ENCODE measurements at places on chromosomes 6 and 20. TPM values are rescaled to one million over a fixed set of nuclear protein-coding genes. Genes with fewer than 3 reads are reported as not detected.
A peak's percentile ranks its signal among the peaks of the same experiment; 100 is the strongest.

GRCh38 chr20:25083141-25083772, 1.3 kb upstream of the VSX1 start:
- H3K36me3 ChIP-seq = no peaks in the 10 kb centered on the region
- DNase-seq = no peak
- peaks cover 59% of the 10 kb centered on the region for H3K27me3 ChIP-seq

- no peak for DNase-seq
- no peaks in the 10 kb centered on the region for H3K36me3 ChIP-seq
- H3K4me3 ChIP-seq = no peak overlapping the region
- no peaks in the 10 kb centered on the region for H3K4me1 ChIP-seq
- no peak overlapping the region for H3K27ac ChIP-seq
These were observed 1.4 kb downstream of the DEFB132 start for GRCh38 chr20:258963-259362.

DNA sequence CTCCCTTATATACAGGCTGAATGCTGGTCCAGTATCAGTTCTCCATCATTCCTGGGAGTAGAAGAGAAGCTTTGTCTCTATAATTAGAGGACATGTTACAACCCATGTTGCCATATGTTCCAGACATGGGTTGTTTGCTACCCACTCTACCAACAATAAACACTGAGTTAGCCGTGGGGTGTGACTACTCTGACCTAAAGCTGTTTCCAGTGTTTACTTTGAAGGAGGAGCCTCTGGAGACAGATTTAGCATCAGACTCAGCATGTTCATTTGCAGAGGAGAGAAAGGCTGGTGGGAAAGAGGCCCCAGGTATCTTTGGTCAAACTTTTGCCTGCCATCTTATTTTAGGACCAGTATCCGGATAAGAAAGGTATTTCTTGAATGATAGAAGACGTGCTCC, 157.9 kb upstream of the SNX9 start:
- H3K27ac ChIP-seq = no peak overlapping the region
- no peak overlapping the region for H3K4me3 ChIP-seq
- no peaks in the 10 kb centered on the region for H3K27me3 ChIP-seq
- no peak for DNase-seq

- H3K4me3 ChIP-seq = no peak overlapping the region
- no peak overlapping the region for H3K27ac ChIP-seq
- H3K36me3 ChIP-seq = no peaks in the 10 kb centered on the region
- H3K4me1 ChIP-seq = no peaks in the 10 kb centered on the region
These were observed 7.7 kb downstream of the GABRR1 start for GRCh38 chr6:89209457-89209856.

DNA sequence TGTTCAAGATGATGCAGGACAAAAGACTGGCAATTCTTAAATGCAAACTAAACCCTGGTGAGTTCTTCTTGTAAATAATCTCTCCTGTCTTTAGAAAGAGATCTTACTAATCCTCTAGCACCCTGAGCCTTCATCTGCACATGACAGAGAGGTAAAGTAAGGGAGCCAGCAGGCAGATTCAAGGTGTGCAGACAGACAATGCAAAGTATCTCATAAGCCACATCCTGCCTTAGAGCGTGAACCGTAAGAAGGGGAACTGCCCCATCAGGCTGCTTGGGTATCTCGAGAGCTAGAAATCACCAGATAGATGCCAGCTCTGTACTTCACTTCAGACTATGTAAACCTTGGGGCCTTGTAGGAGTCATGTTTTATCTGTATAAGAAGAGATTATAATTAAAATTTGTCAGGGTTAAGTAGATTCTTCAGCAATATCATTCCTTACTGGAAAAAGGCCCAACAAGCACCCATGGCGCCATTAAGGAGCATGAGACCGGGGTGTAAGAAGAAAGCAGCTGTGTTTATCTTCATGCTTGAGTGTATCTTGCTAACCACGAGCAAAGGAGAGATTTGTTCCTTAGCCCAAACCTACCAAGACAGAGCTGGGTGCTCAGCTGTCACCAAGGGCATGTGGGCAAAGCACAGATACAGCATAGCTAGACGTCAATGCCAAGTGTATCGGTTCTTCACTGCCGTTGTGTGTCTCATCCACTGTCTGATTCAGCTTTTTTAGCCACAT, 24.4 kb downstream of the CNR1 start:
- no peak for DNase-seq
- H3K4me3 ChIP-seq = no peak overlapping the region
- no peak overlapping the region for H3K27ac ChIP-seq
- H3K4me1 ChIP-seq = no peaks in the 10 kb centered on the region
- no peaks in the 10 kb centered on the region for H3K27me3 ChIP-seq

- no peaks in the 10 kb centered on the region for H3K4me1 ChIP-seq
- no peaks in the 10 kb centered on the region for H3K36me3 ChIP-seq
- no peak for DNase-seq
- H3K27ac ChIP-seq = no peak overlapping the region
These were observed 30.7 kb downstream of the HUS1B start for GRCh38 chr6:626236-626635.

DNA sequence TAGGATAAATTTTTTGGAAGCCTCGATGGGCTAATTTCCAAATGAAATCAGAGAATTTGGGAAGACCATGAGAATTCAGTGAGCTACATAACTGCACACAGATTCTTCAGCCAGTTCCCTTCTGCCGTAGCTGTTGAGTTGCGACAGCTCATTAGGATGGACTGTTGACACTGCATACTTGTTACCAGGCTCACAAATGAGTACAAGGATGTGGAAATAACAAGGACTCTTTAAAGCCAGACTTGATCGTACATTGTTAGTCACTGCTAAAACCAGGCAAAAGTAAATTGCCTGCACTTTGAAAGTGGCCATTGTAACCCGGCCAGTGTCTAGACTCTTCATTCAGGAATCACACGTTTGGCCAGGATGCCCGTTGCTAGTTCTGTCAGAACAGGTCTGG, 37.0 kb downstream of the NDUFAF5 start:
- no peak overlapping the region for H3K27ac ChIP-seq
- H3K4me1 ChIP-seq = no peaks in the 10 kb centered on the region
- H3K36me3 ChIP-seq = no peaks in the 10 kb centered on the region
- no peaks in the 10 kb centered on the region for H3K27me3 ChIP-seq
- DNase-seq = no peak
- H3K4me3 ChIP-seq = no peak overlapping the region

DNA sequence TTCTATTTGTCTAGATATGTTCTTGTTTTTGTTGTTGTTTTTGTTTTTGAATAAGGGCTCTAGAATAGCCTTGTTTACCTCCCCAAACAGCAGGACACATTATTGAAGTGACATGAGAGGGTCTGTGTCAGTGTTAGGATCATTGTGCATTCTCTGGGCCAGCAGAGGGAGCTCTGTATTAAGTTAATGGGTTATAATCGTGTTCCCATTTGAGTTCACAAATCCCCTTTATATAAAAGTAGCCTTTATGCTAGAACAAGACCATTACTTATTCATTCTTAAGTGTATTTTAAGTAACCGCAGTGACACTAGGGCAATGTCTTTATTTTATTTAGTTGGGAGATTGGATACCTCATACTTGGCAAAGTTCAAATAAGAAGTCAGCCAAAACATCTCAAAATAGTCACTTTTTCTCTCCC, 44.8 kb downstream of the STK4 start:
- peak; percentile 75 for DNase-seq
- H3K36me3 ChIP-seq = peaks cover 2% of the 10 kb centered on the region

- DNase-seq = peak; percentile 48
- no peak overlapping the region for H3K27ac ChIP-seq
- H3K4me1 ChIP-seq = no peaks in the 10 kb centered on the region
- no peaks in the 10 kb centered on the region for H3K27me3 ChIP-seq
These were observed 103.2 kb upstream of the BEND6 start for GRCh38 chr6:56851541-56852259.

GRCh38 chr6:160260367-160260766, 1.7 kb upstream of the SLC22A2 start:
- no peaks in the 10 kb centered on the region for H3K27me3 ChIP-seq
- DNase-seq = no peak
- peaks cover 19% of the 10 kb centered on the region for H3K4me1 ChIP-seq
- H3K4me3 ChIP-seq = no peak overlapping the region
- H3K36me3 ChIP-seq = no peaks in the 10 kb centered on the region

- DNase-seq = no peak
- H3K4me1 ChIP-seq = no peaks in the 10 kb centered on the region
- no peak overlapping the region for H3K27ac ChIP-seq
- no peaks in the 10 kb centered on the region for H3K27me3 ChIP-seq
- H3K4me3 ChIP-seq = no peak overlapping the region
- H3K36me3 ChIP-seq = no peaks in the 10 kb centered on the region
These were observed 243.4 kb upstream of the KCNG1 start for GRCh38 chr20:51266353-51266752.

- H3K36me3 ChIP-seq = no peaks in the 10 kb centered on the region
- no peak overlapping the region for H3K4me3 ChIP-seq
- no peak overlapping the region for H3K27ac ChIP-seq
- no peak for DNase-seq
- no peaks in the 10 kb centered on the region for H3K27me3 ChIP-seq
These were observed 2.6 kb downstream of the RAB44 start for GRCh38 chr6:36700071-36700812.

GRCh38 chr6:34385793-34386195, 6.7 kb downstream of the NUDT3 start:
- no peaks in the 10 kb centered on the region for H3K36me3 ChIP-seq
- no peak for DNase-seq
- H3K4me3 ChIP-seq = no peak overlapping the region

GRCh38 chr6:142297605-142297995, 4.2 kb upstream of the ADGRG6 start:
- H3K36me3 ChIP-seq = no peaks in the 10 kb centered on the region
- H3K4me1 ChIP-seq = no peaks in the 10 kb centered on the region
- H3K27ac ChIP-seq = no peak overlapping the region
- H3K27me3 ChIP-seq = no peaks in the 10 kb centered on the region
- no peak for DNase-seq

- no peak overlapping the region for H3K4me3 ChIP-seq
- no peaks in the 10 kb centered on the region for H3K27me3 ChIP-seq
- no peaks in the 10 kb centered on the region for H3K4me1 ChIP-seq
- H3K27ac ChIP-seq = no peak overlapping the region
- H3K36me3 ChIP-seq = peaks cover 4% of the 10 kb centered on the region
- no peak for DNase-seq
These were observed 25.2 kb downstream of the TBPL1 start for GRCh38 chr6:133977983-133978895.

- no peak for DNase-seq
- no peaks in the 10 kb centered on the region for H3K36me3 ChIP-seq
- no peaks in the 10 kb centered on the region for H3K27me3 ChIP-seq
- H3K4me1 ChIP-seq = no peaks in the 10 kb centered on the region
- H3K4me3 ChIP-seq = no peak overlapping the region
These were observed 188.2 kb downstream of the TPBG start for GRCh38 chr6:82551831-82552230.

DNA sequence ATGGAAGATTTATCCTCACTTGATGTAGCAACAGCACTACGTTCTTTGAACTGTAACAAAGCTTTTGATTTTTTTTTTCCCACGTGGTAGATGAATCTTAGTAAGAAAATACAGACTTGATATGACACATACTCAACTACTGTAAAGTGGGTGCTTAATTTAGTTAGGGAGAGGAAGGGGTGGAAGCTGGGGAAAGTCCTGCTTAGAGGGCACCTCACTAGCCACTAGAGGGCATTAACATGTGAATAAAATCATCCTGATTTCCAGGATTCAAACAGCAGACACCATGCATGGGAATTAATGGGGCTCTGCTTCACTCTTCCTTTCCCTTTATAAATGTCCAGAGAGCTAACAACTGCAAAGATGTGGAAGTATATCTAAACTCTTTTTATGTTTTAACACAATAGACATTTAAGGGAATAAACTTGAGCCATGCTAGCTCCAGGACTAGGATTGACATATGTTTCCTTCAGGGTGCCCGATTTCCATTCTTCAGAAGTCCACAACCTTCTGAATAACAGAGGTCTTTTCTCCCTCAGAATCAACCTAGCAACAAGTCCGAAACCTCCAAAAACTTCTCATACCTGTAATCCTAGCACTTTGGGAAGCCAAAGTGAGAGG, 250.1 kb downstream of the ATXN1 start:
- no peak overlapping the region for H3K27ac ChIP-seq
- DNase-seq = no peak
- peaks cover 12% of the 10 kb centered on the region for H3K4me1 ChIP-seq
- H3K36me3 ChIP-seq = no peaks in the 10 kb centered on the region
- no peaks in the 10 kb centered on the region for H3K27me3 ChIP-seq
- no peak overlapping the region for H3K4me3 ChIP-seq

DNA sequence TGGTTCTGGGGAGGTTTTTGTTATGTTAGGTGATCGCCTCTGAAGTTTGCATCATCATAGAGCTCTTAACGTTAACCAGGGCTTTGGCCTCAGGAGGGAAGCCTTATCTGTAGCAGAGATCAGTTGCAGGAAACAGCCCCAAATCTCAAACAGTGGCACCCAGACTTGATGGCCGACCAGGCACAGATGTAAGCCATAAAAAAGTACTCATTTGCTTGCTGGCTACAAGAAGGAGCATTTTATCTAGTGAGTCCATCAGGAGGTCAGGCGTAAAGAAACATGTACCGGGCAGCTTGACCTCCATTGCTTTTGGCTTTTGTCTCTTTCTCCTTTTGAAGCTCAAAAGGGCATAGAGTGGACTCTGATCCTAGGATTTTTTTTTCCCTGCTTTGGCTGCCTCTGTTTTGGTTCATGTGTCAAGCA, 122.3 kb downstream of the CCDC170 start:
- DNase-seq = no peak
- no peak overlapping the region for H3K27ac ChIP-seq
- H3K27me3 ChIP-seq = no peaks in the 10 kb centered on the region
- H3K4me1 ChIP-seq = no peaks in the 10 kb centered on the region

DNA sequence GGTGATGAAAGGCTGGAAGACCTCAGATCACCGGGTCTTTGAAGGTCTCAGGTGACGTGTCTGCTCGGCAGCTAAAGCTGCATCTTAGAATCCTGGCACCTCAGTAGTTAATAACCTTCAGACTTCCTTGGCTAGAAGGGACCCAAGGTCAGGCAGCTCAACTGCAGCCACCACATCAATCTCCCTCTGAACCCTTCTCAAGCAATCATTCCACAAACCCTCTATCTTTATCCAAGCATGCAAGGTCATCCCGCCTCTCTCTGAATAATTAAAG, 16.7 kb upstream of the TLDC2 start:
- peaks cover 47% of the 10 kb centered on the region for H3K4me1 ChIP-seq
- no peaks in the 10 kb centered on the region for H3K27me3 ChIP-seq
- no peak overlapping the region for H3K4me3 ChIP-seq
- H3K27ac ChIP-seq = no peak overlapping the region

- no peak for DNase-seq
- H3K4me1 ChIP-seq = no peaks in the 10 kb centered on the region
- no peaks in the 10 kb centered on the region for H3K36me3 ChIP-seq
These were observed 107.6 kb downstream of the SLC24A3 start for GRCh38 chr20:19320005-19320404.

GRCh38 chr6:160735523-160735922, 33.5 kb downstream of the PLG start:
- H3K27ac ChIP-seq = no peak overlapping the region
- DNase-seq = no peak
- H3K36me3 ChIP-seq = no peaks in the 10 kb centered on the region
- no peaks in the 10 kb centered on the region for H3K4me1 ChIP-seq
- H3K27me3 ChIP-seq = no peaks in the 10 kb centered on the region

The ZBTB46 gene
- total RNA-seq = 24.0 TPM

The WFDC10B gene
- total RNA-seq = 0.60 TPM

The BTNL2 gene
- not detected for total RNA-seq

The MCHR2 gene
- not detected for total RNA-seq

The FOXF2 gene
- 0.44 TPM for total RNA-seq

The CENPQ gene
- 4.2 TPM for total RNA-seq

The SLC35D3 gene
- not detected for total RNA-seq

The MICB gene
- 5.7 TPM for total RNA-seq

The CEP57L1 gene
- total RNA-seq = 10.6 TPM

The PSORS1C1 gene
- 3.6 TPM for total RNA-seq

The EEF1A2 gene
- 18.1 TPM for total RNA-seq

The GJA10 gene
- not detected for total RNA-seq

The EYS gene
- total RNA-seq = not detected
